Panc1 (cell line): ENCODE measurements at places on chromosomes 1 and 21. TPM values are rescaled to one million over a fixed set of nuclear protein-coding genes. Genes with fewer than 3 reads are reported as not detected.
A peak's percentile ranks its signal among the peaks of the same experiment; 100 is the strongest.

PAX7 gene
- total RNA-seq, result not detected

OR10J5 gene
- total RNA-seq, result not detected

CCDC24 gene
- total RNA-seq, result 24.4 TPM

GRCh38 chr1:153592748-153593147 is 20.2 kb downstream of the S100A16 start:
- H3K27ac ChIP-seq, result no peak overlapping the region
- no peaks in the 10 kb centered on the region for H3K4me1 ChIP-seq
- no peaks in the 10 kb centered on the region for H3K27me3 ChIP-seq
- no peak for DNase-seq
- H3K36me3 ChIP-seq, result no peaks in the 10 kb centered on the region

DNA sequence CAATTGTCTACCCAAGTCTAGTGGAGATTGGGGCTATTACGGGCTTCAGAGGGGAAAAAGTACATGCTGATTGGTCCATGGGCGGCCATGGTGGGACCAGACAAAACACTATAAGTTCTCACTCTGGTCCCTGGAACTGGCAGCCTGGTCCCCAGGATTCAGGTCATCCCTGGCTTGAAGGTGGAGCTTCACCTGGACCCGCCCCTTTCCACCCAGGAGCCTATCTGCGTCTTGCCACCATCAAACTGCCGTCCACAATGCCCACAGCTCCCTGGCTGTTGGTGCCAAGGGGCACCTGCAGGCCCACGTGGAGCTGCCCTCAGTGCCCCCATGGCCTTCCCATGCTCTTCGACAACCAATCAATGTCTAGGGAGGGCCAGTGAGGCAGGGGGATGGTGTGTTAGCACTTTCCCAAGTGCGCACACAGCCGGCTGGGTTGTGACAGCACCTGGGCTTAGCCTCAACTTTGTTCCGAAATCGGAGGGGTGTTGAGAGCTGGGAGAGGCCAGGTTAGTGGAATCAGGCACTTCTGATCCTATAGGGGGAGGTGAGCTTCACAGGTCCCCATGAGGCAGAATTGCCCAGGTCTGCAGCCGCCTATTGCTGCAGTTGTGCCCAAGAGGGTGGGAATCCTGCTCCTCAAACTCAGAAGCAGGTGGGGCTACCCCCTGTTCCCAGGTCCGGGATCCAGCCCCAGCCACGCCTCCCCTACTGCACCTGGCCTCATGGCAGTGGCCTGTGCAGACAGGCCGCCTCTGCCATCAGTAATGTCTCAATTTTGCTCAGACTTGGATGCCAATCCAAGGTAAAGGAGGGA is 1369.4 kb upstream of the PRMT6 start:
- no peaks in the 10 kb centered on the region for H3K36me3 ChIP-seq
- no peak for DNase-seq
- no peaks in the 10 kb centered on the region for H3K27me3 ChIP-seq
- no peaks in the 10 kb centered on the region for H3K4me1 ChIP-seq

- no peaks in the 10 kb centered on the region for H3K27me3 ChIP-seq
- H3K4me1 ChIP-seq, result peaks cover 5% of the 10 kb centered on the region
- no peak overlapping the region for H3K4me3 ChIP-seq
- DNase-seq, result no peak
These were observed 1.4 kb upstream of the VANGL1 start for GRCh38 chr1:115640384-115640783.

LRRC40 gene
- total RNA-seq, result 15.9 TPM

AMY1A gene
- not detected for total RNA-seq

DNA sequence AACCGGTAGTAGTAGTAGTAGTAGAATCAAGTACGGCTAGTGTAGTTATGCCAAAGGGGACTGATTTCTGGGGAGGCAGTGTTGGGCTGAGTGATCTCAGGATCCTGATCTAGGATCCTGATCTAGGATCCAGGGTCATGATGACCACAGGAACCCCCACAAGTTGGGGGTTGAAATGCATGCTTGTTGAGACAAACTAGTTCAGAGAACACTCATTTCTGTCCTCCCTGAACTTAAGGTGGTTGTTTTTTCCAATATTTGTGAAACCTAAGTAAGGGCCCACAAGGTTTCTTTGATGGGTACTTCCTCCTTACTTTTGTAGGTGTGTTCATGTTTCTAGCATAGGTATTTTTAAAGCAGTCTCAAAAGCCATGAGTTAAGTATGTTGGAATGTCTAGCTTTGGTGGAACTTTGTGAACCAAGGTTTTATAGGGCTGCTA is 33.9 kb upstream of the PDC start:
- no peak for DNase-seq
- no peak overlapping the region for H3K4me3 ChIP-seq
- no peak overlapping the region for H3K27ac ChIP-seq
- H3K27me3 ChIP-seq, result no peaks in the 10 kb centered on the region
- H3K36me3 ChIP-seq, result no peaks in the 10 kb centered on the region
- H3K4me1 ChIP-seq, result no peaks in the 10 kb centered on the region

DNA sequence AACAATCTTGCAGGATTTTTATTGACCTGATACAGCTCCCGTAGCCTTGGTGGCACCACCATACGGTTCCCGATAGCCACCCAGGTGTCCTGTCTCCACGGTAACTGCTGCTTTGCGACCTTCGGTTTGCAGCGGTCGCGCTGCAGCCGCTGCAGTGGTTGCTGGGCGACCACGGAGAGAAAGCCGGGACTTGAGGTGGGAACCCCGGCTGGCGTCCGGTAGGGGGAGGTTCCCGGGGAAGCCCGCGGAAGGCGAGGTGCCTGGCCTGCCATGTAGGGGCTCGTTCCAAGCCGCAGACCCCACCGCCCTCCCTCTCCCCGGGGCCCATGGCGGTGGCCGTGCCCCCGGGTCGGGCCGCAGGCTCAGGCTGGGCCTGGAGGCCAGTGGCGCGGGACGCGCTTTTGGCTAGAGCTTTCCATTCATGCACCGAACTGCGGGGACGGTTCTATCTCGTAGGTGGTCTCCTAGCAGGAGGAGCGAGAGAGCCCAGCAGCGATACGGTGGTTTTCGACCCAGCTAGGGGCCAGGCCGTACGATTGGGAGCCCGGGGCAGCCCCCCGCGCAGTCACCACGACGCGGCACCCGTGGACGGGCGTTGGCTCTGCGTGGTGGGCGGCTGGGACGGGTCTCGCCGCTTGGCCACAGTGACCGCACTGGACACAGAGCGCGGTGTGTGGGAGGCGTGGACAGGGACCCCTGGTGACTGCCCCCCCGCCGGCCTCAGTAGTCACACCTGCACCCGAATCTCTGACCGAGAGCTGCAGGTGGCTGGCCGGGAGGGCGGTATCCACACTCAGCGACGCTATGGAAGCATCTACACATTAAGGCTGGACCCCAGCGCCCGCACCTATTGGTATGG is at the start of gene KLHDC9:
KLHDC9 (plus strand) TSS at position 152 of the 859 bp plus-strand sequence; CDS start at position 327, 175 bp downstream.
- 0 out of 2 replicates have a peak, but pooled peaks cover 6% of the 10 kb centered on the region for H3K4me1 ChIP-seq
- H3K27me3 ChIP-seq, result no peaks in the 10 kb centered on the region
- H3K36me3 ChIP-seq, result peaks cover 8% of the 10 kb centered on the region; the same call in 1 of the 2 replicates
- H3K27ac ChIP-seq, result peak within 1 kb of the TSS; percentile 81
- peak; percentile 86 for DNase-seq
- H3K4me3 ChIP-seq, result peak within 1 kb of the TSS; percentile 76

- H3K36me3 ChIP-seq, result no peaks in the 10 kb centered on the region
- no peaks in the 10 kb centered on the region for H3K27me3 ChIP-seq
- H3K4me3 ChIP-seq, result no peak overlapping the region
- DNase-seq, result peak; percentile 82
- H3K27ac ChIP-seq, result no peak overlapping the region
These were observed 65.5 kb downstream of the CASZ1 start for GRCh38 chr1:10730985-10731384.

DNA sequence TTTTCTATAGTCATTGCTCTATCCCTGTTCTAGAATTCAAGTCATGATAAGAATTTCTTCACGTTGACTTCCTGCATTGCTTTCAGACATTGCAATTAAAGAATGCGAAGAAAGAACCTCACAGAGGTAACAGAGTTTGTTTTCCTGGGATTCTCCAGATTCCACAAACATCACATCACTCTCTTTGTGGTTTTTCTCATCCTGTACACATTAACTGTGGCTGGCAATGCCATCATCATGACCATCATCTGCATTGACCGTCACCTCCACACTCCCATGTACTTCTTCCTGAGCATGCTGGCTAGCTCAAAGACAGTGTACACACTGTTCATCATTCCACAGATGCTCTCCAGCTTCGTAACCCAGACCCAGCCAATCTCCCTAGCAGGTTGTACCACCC is 10.6 kb downstream of the APCS start:
- H3K27me3 ChIP-seq, result no peaks in the 10 kb centered on the region
- H3K4me3 ChIP-seq, result no peak overlapping the region
- no peaks in the 10 kb centered on the region; the same call in 1 of the 2 replicates for H3K4me1 ChIP-seq
- no peak overlapping the region for H3K27ac ChIP-seq

OBSCN gene
- 10.5 TPM for total RNA-seq

AJAP1 gene
- not detected for total RNA-seq

DNA sequence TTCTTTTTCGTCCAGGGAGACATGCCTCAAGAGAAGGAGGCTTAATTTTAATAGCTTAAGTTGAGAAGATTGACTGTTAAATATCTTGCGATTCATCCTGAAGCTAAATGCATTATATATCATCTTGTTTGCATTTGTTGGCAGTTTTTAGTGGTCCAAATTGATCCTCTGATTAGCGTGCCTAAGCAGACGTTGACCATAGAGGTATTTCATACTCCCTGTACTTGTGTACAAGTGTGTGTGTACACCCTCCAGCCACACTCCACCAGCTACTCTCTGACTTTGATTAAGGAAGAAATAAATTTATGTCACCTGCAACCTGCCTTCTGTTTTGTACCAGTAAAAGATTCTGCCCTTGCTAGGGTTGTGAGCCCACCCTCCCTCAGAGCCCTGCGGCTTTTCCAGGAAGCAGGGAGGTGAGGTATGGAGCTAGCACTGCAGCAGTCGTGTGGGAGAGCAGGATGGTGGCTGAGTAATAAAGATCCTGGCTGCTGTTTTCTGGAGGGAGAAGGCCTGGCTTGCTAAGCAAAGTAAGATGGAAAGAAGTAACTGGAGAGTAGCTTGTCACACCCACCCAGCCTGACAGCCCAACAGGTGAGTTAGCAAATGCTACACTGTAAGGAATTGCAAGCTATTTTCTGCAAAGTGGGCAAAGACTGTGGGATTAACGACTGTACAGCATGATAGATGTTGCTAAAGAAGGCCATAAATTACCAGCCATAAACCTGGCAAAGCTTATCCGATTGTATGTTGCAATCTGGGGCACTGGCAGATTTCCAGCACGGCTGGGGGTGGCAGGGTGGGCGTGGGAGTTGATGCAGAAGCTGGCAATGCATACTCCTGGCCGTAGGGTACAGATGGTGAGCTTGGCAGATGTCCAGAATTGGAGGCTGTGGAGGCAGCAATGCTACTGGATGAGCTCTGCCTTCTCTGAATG is 170.2 kb downstream of the TNR start:
- no peak for DNase-seq
- H3K36me3 ChIP-seq, result no peaks in the 10 kb centered on the region
- H3K27me3 ChIP-seq, result no peaks in the 10 kb centered on the region; the same call in 1 of the 2 replicates
- no peak overlapping the region for H3K4me3 ChIP-seq
- no peak overlapping the region for H3K27ac ChIP-seq

PLA2G4A gene
- total RNA-seq, result not detected

- no peak overlapping the region for H3K4me3 ChIP-seq
- H3K36me3 ChIP-seq, result peaks cover 4% of the 10 kb centered on the region; the same call in 1 of the 2 replicates
- no peak for DNase-seq
- H3K27me3 ChIP-seq, result no peaks in the 10 kb centered on the region
- no peaks in the 10 kb centered on the region for H3K4me1 ChIP-seq
These were observed 45.2 kb downstream of the CLEC20A start for GRCh38 chr1:178451529-178451928.

GPR157 gene
- total RNA-seq, result 19.8 TPM

GRCh38 chr1:54574158-54574778 is 26.2 kb downstream of the ACOT11 start:
- no peaks in the 10 kb centered on the region for H3K4me1 ChIP-seq
- DNase-seq, result no peak
- H3K27ac ChIP-seq, result no peak overlapping the region
- H3K4me3 ChIP-seq, result no peak overlapping the region

GRCh38 chr1:88923224-88923623 is 31.9 kb upstream of the GTF2B start:
- H3K36me3 ChIP-seq, result no peaks in the 10 kb centered on the region
- H3K27me3 ChIP-seq, result no peaks in the 10 kb centered on the region
- no peak overlapping the region for H3K27ac ChIP-seq
- H3K4me3 ChIP-seq, result no peak overlapping the region
- no peaks in the 10 kb centered on the region for H3K4me1 ChIP-seq
- DNase-seq, result no peak
